ENCODE measurements at places on chromosomes 3 and 15.

- no peak for DNase-seq
These were observed 33.2 kb downstream of the NR2F2 start for GRCh38 chr15:96363707-96364106.

- DNase-seq: no peak
These were observed 24.7 kb downstream of the IP6K1 start for GRCh38 chr3:49761661-49762060.

DNA sequence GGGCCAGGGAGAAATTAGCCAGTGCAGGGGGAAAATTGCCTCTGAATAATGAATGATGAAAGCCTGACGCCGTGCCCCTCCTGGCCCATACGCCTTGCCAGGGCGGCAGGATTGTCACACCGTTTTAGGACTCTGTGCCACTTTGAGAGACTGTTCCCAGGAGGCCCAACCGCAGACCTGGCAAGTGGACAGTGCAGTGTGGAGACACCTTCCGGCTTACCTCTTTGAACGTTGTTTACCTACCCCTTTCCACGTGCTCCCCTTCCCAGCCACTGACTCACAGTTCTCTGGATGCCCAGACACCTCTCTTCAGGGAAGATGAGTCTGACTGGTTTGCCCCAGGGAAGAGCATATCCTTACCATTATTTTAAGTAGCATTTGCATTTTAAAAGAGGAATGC, 84.0 kb upstream of the PXYLP1 start:
- peak; percentile 19 for DNase-seq

GRCh38 chr3:18725668-18726407, 300.7 kb upstream of the SATB1 start:
- DNase-seq: no peak

GRCh38 chr3:9377981-9378380, 15.1 kb downstream of the THUMPD3 start:
- DNase-seq: no peak

GRCh38 chr3:42846685-42847522, 28.8 kb downstream of the CYP8B1 start:
- DNase-seq: peak; percentile 40

GRCh38 chr3:29559741-29560465, 279.0 kb downstream of the RBMS3 start:
- DNase-seq: no peak

GRCh38 chr3:159928666-159929065, 60.0 kb upstream of the IL12A start:
- DNase-seq: peak; percentile 16

- no peak for DNase-seq
These were observed 95.8 kb downstream of the CHSY1 start for GRCh38 chr15:101156061-101156460.

- DNase-seq: no peak
These were observed 14.2 kb upstream of the CP start for GRCh38 chr3:149235599-149236424.

DNA sequence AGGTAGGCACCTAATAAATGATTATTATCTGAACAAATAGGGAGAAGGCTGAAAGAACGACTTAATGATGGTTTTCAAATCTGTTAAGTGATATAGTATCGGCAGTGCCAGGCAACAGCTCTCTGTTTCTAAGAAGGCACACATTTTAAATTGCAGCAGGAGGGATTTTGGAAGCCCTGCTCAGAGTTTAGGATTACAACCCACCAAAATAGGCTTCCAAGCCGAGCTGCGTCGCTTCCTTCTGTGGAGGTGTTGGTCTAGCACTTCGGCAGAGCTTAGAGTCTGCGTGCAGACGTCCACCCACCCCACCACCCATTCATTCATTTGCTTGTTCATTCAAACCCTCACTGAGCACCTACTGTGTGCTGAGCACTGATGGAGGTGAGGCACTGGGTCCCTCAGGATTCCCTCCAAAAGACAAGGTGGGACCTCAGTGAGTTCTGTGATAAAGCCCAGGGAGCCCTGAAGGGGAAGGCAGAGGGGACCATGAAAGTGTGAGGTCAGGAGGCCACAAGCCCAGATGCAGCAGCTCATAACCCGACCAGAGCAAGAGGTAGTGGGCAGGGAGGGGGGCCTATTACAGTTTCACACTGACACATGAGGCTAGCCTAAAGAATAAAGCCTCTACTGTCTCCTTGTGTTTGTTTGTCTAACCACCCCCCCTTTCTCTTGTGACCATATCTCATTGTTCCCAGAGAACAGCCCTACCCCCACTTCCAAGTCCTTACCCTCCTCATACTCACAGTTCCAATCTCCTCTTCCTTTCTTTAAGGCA, 8.9 kb downstream of the ADCY5 start:
- no peak for DNase-seq

DNA sequence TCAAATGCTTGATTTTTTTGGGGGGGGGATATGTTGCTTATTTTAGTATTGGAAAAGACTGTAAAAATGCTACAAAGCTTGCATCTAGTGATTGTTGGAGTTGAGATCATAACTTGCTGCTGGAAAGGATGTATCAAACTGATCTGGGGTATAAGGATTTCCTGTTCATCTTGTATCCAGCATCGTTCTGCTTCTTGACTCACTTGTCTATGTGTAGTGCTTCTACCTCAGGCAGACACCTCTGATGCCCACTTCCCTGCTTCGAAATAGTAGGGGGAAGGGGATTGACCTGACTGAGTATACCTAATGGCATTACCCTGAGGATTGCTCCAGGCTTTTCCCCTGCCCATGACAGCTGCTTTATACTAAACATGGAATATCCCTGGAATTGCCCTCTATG, 42.7 kb downstream of the STT3B start:
- DNase-seq: no peak

DNA sequence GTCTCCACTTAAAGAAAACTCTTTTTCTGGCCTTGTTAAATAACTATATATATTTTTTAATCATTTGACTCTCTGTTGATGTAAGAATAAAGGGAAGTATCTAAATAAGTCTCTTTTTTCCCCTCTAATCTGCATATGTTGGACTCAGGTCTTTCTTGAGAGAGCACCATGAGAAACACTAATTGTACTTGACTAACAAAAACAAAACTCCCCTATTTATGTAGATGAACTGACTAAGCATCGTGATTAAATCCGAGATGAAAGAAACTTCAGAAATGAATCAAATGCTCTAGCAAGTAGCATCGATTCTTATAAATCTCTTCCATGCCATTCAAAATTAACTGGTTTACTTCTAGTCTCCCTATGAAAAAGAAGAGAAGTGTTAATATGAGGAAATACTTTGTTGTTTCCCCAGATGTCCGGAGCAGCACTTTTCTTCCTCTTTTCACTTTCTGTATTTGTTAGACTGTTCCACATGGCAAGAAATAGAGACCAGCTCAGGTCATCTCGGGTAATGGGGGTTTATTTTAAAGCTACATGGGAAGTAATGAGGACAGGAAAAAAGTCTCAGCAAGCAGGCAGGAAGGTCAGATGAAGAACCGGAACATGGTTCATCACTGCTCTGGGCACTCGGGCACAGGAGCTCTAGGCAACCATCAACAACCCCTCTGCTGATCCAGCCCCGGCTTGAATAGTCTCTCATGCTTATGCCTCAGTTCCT, 288.3 kb downstream of the CNTN6 start:
- DNase-seq: no peak

GRCh38 chr3:24201301-24201700, 256.2 kb downstream of the NR1D2 start:
- DNase-seq: no peak

GRCh38 chr3:177822681-177823096, 625.4 kb upstream of the TBL1XR1 start:
- no peak for DNase-seq

GRCh38 chr3:45693941-45694521, 4.8 kb downstream of the SACM1L start:
- no peak for DNase-seq

DNA sequence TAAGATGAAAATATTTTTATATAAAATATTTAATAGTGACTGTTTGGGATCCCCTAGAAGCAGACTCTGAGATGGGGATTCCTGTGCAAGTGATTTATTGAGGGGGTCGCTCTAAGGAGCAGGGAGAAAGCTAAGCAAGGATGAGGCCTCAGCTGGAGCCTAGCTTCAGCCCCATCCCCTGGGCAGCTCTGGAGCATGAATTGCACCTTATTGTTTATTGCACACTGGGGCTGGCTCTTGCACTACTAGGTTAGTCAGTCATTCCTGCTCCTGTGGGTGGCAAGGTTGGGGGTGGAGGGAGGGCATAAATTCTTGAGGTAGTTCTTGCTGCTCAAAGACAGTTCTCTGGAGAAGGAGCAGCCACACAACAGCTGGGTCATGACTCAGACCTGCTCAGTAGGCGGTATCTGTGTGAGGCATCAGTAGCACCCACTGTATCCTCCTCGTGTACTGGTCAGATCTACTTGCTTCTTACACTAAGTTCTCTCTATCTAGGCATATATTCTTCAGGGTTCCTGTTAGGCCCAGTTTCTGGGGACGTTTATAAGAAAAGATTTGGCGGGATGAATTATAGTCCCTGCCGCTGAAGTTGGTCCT, 27.2 kb upstream of the TNFSF10 start:
- no peak for DNase-seq

DNA sequence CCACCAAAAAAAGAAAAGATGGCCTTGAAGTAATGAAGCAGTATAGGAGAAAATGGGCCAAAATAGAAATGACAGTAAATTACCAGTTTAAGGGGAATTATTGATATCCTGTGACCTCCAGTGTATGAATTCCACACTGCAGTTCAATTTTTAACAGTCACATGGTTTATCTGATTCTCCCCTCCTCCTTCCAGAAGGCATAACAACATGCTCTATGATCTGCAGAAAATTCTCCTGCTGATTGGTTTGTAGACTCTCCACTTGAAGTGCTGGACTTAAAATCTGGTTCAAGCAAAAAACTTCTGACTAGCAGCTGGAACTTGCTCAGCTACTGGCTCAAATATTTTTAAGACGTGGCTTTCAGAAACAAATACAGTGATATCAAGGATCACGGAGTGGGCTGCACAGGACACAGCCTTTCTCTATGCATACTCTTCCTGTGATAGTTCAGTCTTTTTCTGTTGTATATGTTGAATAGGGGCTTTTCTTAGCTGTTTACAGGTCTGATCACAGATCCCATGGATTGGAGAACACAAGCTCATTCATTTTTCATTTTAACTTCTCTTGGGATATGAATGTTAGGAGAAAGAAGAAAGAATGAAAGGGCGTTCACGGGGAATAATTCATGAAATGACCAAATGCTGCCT, 211.5 kb downstream of the LSAMP start:
- DNase-seq: no peak

- DNase-seq: no peak
These were observed 40.3 kb downstream of the ABHD2 start for GRCh38 chr15:89128320-89129122.

DNA sequence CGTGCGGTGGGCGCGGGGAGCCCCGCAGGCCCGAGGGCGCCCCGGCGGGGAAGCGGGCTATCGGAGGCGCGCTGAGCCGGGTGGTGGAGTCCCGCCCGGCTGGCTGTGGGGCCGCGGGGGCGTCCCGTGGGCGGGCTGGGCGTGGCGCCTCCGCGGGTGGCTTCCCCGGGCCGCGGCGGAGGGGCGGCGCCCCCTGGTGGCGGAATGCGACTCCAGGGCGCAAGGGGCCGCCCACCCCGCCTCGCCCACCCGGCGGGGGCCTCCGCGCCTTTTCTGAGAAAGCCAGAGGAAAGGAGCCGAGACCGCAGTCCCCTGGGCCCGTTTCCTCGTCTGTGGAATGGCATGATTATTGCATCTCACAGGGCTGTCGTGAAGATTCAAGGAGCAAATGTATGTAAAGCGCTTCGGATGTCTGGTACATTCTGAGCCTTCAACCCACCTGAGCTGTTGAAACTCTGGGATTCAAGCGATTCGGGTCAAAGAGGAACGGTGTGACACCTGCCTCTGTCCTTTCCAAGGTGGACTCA, 31.9 kb upstream of the RAB6B start:
- peak; percentile 9 for DNase-seq

DNA sequence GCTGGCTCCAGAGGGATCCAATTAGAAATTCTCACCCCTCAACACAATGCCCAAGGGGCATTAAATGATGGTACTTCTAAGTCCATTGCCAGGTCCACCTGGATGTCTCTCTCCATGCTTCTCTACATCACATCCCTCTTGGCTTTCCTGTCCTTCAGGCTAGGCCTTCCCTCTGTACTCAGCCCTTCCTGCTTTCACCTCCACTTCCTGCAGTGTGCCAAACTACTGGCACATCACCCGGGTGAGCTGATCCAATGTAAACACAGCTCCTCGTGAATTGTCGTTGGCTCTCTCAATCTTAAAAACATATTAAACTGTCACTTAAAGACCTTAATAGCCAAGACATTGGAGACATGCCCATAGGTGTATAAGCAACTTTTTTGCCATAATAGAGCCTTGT, 4.0 kb downstream of the LMCD1 start:
- peak; percentile 66 for DNase-seq

DNA sequence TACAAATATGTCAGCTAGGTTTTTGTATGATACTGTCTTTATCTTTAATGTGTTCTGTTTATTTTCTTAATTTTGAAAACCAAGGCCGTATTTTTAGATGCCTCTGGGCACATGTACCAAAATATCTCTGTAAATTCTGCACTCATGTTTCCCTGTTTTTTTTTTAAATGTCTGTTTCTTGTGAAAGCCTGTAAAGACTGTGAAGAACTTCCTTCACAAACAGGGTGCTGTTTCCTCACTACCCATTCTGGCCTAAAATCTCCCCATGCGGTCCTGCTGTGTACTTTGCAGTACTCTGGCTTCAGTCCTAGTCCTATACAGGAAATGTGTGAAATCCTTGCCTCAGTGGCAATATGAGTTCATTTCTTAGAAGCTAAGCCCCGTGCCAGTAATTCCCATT, 133.4 kb upstream of the ZBTB20 start:
- no peak for DNase-seq

DNA sequence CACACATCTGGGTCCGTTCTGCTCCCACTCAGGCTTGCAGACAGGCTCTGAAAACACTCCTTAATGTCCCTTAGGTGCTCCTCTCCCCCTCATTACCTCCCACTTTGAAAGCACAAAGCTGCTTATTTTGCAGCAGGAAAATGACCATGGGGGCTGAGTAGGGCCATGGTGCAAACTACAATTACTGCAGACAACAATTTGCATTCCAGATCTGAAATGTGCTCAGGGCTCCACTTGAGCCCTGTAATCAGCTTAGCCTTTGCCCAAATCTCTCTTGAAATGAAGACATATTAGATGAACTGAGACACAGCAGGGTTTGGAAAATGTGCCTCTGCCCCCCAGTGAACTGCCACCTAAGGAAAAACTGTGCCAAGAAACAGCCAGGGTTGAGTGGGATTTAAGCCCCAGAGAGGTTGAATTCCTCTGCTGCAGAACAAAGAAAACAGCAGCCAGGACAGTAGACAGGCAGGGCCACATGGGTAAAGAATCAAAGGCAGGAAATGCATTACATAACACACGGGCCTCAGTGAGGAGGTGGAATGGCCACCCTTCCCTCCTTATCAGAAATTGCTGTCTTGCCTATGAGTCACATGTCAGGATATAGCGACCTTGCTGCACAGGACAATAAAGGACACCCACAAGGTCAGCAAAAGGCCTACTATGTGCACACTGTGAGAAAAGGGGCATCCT, 126.8 kb upstream of the ARHGEF3 start:
- DNase-seq: no peak

DNA sequence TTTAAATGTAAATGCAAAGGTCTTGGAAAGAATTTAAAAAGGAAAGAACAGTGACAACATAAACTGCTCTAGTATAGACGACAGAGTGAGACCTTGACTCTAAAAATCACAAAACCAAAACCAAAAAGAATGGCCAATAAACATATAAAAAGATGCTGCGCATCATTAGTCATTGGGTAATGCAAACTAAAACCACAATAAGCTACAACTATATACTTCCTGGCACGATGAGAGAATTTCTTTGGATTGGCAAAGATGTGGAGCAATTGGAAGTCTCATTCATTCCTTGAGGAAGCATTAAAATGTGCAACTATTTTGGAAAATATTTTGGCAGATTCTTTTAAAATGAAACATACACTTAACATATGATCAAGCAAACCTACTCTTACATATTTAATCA, 98.7 kb upstream of the ZPLD1 start:
- DNase-seq: no peak
